ENCODE measurements at places on chromosomes 13 and 19.

GRCh38 chr19:48466561-48467325 lies 2.4 kb upstream of the CYTH2 start:
- DNase-seq, result no peak

- DNase-seq, result no peak
Observed at GRCh38 chr13:102658660-102659059, 36.2 kb downstream of the METTL21C start.

DNA sequence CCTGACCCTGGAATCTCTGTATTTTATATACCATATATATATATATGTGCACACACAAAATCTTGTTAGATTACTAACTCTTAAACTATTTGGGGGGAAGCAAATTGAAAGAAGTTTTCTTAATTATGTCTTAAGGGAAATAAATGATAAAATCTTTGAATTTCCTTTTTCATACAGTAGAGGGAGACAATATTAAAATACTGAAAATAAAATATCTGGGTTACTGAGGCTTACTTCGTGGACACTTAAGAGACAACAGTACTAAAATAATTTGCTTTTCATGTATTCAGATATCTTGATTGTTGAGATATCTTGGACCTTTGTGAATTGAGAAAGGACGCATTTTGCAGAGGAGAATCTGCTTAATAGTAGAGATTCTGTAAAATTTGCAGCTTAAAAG lies 17.0 kb downstream of the SUGT1 start:
- DNase-seq, result no peak

GRCh38 chr19:47093254-47093653 lies 20.3 kb downstream of the ZC3H4 start:
- DNase-seq, result no peak

DNA sequence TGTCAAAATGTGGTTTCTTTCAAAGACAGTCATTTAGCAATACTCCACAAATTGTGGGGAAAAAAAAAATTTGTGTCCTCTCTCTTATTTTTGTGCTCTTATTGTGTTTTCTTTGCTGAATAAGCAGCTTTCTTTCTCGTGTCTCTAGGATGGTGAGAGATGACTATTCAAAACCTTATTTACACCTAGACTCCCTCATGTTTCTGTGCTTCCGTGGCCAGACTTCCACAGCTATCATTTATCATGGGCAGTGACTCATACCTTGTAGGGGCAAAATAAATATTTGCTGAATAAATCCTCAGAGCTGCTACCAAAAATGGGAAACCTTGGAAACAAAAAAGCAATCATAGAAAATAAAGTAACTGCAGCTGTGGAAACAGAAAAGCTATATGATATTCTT lies 204.9 kb upstream of the MIR17HG start:
- DNase-seq, result no peak

DNA sequence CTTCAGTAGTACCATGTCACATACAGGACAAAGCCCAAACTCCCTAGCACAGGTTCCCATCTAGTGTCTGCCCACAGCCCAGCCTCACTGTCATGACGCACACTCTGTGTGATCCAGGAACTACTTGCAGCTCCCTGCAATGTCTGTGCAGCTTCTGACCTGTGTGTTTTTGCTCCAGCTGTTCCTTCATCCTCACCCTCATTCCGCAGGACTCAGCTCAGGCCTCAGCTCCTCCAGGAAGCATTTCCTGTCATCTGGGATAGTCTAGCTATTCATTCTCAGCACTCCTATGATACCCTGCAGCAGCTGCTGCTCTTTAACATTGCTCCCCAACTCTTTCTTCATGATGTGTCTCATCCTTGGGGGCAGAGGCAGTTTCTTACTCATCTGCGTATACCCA lies 56.1 kb downstream of the ENOX1 start:
- DNase-seq, result no peak

DNA sequence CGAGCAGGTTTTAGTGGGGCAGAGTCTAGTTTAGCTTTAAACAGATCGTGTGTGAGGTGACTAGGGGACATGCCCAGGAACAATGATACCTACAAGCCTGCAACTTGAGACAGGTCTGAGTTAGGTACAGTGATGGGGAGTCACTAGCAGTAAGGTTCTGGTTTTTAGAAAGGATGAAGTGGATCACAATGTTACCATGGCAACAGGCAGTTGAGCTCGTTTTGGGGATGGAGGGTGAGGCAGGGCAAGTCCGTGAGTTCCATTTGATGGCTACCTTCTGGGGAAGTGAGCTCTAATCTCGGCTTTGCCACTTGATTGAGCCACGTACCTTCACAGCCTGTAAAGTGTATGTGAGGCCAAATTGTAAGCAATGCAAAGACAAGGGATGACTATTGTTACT lies 76.0 kb upstream of the GTF3A start:
- no peak for DNase-seq

DNA sequence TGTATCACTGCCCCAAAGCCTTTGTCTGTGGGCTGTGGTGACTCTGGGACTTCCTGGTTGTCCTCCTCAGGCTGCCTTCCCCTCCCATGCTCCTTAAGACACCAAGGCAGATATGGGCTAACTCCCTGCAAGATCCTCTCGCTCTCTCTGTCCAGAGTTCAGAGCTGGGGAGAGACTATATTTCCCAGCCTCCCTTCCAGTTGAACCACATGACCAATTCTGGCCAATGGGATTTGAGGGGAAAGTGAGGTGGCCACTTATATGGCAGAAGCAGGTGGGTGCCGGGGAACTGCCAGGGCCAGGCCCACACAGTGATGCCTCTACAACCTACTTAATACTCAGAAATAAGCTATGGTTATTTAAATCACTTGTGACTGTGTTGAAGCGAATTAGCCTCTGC lies 16.2 kb upstream of the ANGPTL8 start:
- DNase-seq, result no peak

DNA sequence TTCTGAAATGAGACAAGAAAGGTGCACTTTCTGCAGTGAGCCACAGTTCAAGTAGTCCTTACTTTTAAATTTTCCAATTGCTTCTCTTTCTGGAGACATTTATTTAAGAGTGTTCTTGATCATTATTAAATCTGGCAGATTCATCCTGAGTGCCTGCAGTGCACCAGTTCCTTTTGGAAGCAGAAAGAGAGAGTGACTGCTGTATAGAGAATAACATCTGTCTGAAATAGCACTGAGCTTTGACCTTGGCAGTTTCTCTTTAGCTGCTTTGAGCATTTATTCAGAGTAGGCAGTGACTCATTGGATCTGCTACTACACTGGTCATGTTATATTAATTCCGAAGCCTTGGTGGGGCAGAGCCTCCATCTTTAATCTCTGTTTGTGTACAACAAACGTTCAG lies 1373.7 kb downstream of the PCDH9 start:
- no peak for DNase-seq

DNA sequence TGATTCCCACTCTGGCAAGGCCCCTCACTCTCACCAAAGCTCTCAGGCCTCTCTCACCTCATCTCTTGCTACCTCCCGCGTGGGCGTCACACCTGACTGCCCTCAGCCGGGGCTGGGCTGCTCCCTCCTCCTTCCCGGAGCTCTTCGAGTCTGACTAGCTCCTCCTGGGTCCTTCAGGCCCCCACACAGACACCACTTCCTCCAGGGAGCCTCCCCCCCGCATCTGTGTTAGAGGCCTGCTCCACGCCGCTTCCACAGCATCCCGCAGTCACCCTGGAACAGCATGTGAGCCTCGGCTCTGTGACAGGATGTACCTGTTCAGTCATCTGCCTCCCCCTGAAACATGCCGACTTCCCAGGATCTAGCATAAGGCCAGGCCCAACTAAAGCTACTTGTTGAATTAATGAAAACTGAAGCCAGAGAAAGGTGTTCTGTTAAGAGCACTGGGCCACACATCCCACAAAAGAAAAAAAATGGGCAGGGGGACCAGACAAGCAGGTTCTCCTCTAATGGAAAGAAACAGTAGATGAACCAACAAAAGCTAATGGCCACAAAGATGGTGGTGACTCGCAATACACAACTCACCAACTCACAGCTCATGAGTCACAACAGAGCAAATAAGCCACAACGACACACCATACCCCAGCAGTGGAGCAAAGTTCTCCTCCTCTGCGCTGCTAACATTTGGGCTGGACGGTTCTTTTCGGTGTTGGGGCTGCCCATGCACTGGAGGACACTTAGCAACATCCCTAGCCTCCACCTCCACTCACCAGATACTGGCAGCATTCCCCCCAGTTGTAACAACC lies 3.0 kb downstream of the PPP6R1 start:
- no peak for DNase-seq

- no peak for DNase-seq
Observed at GRCh38 chr19:29214411-29214810, 1.5 kb upstream of the UQCRFS1 start.

- DNase-seq, result no peak
Observed at GRCh38 chr13:81821259-81821658, 1480.3 kb upstream of the SPRY2 start.

DNA sequence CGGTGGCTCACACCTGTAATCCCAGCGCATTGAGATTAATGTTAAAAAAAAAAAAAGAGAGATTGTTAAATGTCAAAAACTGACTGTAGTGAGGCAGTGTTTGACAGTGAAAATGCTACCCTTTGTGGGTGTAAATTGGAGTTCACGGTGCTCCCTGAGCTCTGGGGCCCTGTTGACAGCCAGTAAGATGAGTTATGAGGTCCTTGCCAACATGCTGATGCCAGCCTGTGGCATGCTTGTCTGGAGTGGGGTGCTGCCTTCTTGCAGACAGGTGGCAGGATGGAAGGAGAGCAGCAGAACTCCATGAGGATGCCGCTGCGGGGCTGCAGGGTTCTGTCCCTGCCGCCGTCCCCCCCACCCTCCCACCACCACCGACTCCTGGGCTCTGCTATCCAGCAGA lies 25.9 kb downstream of the PRAM1 start:
- no peak for DNase-seq

DNA sequence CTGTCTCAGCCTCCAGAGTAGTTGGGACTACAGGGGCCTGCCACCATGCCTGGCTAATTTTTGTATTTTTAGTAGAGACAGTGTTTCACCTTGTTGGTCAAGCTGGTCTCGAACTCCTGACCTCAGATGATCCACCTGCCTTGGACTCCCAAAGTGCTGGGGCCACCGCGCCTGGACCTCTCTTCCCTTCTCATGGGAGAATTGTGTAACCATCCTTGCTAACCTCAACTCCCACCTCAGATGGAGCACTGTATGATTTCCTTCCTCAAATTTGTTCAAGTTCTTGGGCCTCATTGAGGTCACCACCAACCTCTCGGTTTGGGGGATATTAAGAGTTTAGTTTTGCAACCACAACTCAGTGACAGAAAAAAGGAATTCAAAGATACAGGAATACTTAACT lies 10.7 kb downstream of the LILRA5 start:
- no peak for DNase-seq

DNA sequence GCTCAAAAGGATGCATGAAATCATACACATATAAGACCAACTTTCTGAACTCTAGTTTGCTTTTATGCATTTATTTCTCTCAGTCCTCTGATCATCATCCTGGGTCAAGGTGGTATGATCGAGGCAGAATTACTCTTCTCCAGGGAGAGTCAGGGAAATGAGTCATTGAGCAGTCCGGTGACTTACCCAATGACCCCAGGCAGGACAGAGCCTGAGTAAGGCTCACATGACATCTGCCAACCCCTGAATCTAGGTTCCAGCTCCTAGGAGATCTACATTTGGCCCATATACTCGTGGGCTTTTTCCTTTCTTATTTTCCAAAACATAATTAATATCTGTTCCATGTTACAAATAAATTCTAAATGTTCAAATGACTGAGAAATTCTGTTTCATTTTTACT lies 502.3 kb downstream of the FOXO1 start:
- DNase-seq, result no peak

DNA sequence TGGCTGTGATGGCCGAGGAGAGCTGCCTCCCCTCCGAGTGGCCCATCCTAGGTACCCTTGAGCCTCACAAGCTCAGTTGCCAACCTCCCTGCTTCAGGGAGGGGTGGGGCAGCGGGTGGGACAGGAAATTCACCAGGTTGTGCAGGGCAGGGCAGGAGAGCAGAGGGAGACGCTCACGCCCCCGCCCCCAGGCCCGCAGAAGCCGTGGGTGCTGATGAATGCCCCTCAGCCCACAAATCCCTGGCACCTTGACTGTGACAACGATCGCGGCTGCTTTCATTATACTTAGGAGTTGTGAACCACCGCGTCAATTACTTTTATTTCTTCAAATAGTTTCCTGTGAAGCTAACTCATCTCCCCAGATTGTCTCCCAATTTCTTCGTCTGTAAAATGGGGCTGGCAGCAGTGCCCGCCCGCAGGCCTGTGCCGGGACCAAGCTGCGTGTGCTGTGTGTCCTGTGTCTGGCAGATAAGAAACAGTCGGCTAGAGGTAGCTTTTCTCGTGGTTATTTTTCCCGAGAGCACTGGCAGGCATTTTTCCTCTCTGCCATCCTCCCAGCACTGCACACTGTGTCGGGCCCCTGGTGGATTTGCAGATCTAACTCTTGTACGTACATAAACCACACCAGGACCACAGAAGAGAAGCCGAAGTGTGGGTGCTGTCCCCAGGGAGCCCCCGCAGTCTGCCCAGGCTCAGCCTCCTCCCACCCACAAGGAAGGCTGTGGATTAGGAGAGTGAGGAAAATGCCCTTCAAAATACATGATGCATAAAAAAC lies 7.9 kb upstream of the RASA3 start:
- no peak for DNase-seq

DNA sequence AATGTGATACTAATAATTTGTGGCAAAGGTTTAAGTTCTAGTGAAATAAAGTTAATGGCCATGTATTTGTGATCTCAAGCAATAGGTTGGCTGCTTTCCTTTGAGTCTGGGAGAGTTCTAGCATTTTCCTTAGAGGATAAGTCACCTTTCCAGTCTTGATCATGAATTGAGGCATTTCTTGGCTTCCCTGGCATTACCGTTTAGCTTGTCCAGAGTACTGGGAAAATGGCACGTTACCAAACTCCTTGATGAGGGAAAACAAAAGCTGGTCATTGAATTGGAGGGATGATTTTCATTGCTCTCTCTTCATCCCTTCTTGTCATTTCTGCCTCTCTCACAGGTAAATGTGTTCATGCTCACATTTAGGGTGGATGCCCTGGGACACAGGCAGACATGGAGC lies 34.0 kb upstream of the SPRY2 start:
- DNase-seq, result no peak

GRCh38 chr19:29499921-29500590 lies 25.7 kb upstream of the VSTM2B start:
- no peak for DNase-seq

DNA sequence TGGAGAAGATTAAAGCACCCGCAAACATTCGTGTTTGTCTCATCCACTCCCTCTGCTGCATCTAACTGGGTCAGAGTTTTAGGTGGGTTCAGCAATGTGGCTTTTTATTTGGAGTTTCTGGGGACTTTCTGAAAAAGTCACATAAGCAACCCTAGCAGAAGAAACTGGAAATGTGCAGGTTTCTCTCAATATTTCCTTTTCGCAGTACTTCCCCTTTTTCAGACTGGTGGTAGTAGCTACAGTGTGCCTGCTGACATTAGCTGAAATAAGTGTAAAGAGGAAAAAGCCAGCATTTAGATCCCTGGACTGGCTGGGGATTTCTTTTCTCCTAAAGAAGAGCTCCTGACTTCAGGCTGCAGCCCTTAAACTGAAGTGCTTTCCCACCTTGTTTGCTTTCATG lies 15.9 kb upstream of the OLFM4 start:
- no peak for DNase-seq

Data from ascending aorta (tissue), 2 donors.